ENCODE measurements at places on chromosomes 1 and 21.

DNA sequence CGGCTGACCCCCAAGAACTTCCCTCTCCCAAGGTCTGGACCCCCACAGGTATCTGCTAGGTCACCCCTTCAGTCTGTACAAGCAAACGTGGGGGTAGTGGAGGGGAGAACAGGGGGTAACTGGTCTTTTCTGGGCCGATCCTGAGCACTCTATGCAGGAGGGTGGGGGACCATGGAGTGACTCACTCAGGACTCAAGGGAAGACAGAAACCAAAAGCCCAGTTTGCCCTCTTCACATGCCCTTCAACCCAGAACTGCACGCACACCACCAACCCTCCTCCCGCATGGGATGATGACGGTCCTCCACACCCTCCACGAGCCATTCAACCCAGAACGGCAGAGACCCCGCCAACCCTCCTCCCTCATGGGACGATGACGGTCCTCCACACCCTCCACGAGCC, 53.6 kb upstream of the GPR153 start:
- no peak for DNase-seq

DNA sequence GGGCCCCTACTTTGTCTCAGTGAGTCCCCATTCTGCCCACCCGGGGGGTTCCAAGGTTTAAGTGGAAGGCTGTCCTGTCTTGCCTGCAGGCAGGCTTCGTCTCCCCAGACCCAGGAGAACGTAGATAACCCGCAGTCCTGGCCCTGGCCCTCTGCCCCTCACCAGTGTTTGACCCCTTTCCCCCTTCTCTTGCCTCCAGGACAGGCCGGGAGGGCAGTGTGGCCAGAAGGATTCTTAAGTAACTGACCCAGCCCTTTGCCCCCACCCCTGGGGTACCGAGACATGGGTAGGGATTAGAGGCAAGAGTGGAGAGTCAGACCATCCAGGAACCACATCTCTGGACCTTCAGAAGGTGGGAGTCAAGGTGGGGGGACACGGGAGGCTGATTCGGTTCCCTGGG, 8.8 kb downstream of the TMEM222 start:
- no peak for DNase-seq

DNA sequence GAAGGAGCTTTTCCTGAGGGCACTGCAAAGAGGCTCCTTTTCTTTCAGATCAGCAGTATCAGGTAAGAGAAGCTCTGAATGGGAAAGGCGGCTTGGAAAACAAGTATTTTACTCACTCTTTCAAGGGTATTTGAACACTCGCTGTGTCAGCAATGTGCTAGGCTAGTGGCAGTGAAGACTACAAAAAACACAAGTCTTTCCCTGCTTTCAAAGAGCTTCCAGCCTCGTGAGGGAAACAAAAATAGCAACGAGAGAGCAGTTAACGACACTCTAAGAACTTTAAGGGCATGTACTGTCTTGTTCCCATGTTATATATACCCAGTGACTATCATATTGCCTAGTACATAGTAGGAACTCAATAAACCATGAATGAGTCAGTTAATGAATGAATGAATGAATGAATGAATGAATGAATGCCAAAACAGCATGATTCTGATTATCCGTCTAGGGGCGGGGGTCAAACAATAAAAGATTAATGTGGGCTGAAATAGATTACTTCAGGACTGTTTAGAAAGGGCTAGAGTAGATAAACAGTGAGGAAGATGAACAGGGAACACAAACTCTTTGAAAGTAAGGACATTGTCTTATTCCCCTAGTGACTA, 14.2 kb upstream of the MCOLN3 start:
- no peak for DNase-seq

DNA sequence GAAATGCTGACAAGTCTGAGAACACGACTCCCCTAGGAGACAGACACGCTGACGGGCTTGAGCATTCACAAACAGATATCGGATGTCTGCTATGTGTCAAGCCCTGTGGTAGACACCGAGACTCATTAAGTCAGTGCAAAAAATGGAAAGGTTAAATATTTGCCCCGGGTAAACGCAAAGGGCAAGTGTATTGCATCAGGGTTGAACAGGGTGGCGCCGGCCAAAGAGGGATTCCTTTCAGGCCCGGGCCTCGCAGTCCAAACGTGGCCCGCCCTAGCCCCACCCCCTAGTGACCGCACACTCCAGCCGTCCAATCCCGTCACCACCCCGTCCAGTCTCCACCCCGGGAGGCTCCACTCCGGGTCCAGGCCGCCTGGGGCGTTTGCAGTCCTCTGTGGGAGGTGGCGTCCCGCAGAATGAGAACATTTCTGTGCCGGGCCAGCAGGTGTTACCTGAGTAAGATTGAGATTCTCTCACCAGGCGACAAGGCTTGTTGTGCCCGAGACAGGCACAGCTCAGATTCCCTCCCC, 16.3 kb upstream of the TMEM9 start:
- DNase-seq: peak; percentile 92

DNA sequence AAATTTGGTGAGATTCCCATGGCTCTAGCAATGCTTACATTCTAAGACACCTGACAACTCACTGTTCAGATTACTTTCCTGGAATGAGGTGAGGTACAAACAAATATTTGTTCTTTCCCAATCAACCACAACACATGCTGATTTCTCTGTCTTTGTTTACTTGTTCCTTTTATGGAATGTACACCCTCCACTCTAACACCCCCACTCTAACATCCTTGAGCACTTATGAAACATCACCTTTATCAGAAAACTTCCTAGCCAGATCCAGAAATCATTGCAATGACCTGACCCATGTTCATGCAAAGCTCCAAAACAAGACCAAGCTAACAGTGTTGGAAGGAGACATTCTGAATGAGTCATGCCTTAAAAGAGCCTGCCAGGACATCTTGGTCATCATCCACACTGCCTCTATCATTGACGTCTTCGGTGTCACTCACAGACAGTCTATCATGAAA, 35.5 kb downstream of the HSD3B1 start:
- no peak for DNase-seq

DNA sequence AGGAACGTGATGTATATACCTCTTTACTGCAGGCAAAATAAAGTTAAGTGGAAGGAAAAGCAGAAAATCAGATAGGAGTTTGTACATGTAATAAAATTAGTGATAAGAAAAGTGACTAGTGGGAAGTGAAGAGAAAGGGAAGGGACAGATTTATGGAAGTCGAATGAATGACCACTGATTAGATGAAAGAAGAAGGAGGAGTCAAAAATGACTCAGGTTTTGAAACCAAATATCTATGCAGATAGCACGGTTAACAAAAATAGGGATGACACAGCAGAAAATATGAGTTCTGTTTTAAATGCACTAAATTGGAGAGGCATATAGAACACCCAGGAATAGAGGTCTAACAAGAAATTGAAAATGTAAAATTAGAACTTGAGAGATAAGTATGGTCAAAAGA, 128.0 kb downstream of the HMCN1 start:
- DNase-seq: no peak

GRCh38 chr1:119924948-119925898, 28.9 kb upstream of the ADAM30 start:
- DNase-seq: no peak

DNA sequence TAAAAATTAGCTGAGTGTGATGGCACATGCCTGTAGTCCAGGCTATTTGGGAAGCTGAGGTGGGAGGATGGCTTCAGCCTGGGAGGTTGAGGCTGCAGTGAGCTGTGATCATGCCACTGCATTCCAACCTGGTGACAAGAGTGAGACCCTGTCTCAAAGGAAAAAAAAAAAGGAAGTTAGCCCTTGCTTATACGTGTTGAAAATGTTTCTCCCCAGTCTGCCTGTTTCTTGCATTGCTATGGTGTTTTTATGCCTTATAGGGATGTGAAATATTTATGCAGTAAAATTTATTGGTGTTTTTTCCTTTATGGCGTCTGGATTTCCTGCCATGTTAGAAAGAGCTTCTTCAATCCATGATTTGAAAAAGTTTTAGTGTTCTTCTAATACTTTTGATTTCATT, 3.6 kb upstream of the RERE start:
- DNase-seq: no peak

- no peak for DNase-seq
Measured at GRCh38 chr1:216908126-216908525, 184.9 kb upstream of the ESRRG start.

DNA sequence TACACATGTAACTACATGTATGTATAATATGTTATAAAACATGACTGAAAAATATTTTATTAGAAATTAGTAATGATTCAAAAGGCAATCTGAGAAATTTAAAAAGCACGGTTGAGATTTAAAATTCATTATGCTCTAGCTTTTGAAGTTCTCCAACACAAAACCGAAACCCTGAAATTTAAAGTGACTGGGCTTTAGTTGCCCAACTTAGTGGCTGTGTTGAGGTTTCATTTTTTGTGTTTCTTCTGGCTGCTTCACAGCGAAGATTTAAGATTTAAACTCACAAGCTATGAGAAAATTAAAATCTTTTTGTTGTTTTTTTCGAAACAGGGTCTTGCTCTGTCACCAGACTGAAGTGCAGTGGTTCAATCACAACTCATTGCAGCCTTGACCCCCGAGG, 1058.7 kb downstream of the NCAM2 start:
- no peak for DNase-seq

DNA sequence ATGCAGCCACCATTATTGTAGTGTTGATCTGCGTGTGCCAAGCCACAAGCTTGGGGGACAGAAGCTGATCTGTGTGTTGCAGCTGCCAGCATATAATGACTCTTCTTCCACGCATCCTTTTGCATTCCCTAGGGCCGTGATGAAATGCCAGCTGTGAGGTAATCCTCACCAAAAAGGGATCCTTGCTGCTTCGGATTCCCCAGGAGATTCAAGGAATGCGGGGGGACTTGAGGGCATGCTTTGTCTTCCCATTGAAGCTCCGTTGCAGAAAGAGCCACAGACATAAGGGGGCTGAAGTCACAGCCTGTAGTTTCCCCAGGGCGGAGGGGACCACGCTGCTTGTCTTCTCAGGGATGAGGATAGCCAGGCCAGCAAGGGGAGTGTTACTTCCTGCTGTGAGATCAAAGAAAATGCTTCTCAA, 281.6 kb upstream of the FMN2 start:
- DNase-seq: no peak

GRCh38 chr1:168135921-168136708, 615 bp downstream of the GPR161 start:
- no peak for DNase-seq

- DNase-seq: no peak
Measured at GRCh38 chr1:154157520-154158306, 2.8 kb upstream of the NUP210L start.

GRCh38 chr21:20106368-20106767, 891.8 kb upstream of the NCAM2 start:
- no peak for DNase-seq

DNA sequence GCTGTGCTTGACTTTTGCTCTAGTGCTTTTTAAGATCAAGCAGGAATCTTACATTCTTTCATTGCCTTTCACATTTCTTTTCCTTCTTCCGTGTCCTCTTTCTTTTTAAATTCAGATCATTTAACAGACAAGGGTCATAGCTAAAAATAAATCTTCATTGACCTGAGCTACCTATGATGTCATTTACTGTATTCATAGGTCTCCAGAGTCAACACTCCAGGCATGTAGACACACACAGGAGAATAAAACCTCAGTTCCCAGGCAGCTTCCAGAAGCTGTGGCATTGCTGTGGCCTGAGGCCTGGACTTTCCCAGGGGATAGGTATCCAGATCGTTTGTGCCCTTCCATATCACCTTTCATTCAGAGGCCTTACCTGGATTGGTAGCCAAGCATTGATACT, 38.5 kb upstream of the ENAH start:
- DNase-seq: no peak

DNA sequence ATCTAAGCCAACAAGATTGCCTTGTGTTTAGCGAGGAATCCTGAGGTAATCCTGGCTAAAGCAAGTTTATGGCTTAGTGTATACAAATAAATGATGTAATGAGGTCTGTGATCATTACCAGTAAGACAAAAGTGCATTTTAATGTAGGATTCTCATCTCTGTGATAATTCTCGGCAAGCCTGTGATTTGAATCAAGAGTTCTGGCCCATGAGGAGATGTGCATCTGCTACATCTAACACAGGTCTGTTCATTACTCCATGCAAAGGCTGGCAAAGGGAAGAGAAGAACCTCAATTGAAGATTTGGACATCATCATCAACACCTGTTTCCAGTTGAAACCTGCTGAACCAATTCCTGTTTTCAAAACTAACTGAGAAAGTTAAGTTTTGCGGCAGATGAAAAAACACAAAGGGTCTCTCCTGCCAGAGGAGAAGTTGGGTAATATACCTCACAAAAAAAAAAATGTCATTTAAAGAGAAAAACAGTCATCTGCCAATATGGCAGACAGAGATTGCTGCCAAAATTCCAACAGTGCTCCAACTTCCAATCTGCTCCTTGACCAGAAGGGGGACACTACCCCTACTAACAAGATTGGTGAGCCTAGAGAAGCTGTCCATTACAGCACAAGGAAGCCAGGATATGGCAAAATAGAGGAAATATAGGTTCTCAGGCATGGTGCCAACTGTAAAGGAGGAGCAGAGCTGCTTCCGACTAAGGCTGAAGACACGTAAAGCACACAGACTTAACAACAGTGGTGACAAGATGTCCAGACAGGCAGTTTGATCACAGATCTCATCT, 453.7 kb downstream of the TTLL7 start:
- DNase-seq: no peak

DNA sequence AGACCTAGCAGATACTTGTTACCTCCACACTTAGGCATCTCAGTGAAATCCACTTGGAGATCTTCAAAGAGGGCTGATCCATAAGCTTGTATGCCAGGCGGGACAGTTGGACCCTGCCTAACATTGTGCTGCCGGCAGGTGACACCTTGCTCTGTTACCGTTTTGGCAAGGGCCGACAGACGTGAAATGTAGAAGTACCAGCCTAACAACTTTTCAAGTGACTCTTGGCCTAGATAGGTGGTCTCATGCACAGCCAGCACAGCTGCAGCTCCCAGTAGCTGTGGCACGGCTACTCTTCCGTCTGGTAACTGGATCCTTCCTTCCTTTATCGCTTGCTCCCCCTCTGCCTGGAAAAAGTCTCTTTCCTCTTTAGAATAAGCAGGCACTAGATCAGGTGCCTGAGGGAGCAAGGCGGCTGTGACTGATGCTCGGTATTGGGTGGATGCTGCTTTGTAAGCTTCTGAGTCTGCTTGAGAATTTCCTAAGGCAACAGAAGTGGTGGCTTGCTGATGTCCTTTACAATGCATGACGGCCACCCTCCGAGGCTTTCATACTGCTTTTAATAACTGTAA, 713.5 kb downstream of the AMY1C start:
- DNase-seq: no peak

DNA sequence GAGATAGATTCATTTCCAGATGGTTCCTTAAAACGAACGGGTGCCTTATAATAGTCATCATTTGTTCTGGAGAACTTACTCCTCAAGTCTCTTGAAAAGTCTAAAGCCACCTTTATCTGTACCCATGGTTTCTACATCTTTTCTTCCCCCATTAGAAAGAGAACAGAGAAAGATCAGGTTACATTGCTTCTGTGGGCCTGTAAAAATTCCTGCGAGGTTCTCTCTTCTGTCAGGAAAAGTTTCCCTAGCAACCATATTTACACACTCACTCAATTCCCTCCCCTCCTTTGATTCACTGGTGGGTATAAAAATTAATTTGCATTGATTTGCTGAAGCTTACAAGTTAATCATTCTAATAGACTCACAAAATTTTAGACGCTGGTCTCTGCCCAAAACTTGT, 6.7 kb downstream of the PHC2 start:
- DNase-seq: no peak

DNA sequence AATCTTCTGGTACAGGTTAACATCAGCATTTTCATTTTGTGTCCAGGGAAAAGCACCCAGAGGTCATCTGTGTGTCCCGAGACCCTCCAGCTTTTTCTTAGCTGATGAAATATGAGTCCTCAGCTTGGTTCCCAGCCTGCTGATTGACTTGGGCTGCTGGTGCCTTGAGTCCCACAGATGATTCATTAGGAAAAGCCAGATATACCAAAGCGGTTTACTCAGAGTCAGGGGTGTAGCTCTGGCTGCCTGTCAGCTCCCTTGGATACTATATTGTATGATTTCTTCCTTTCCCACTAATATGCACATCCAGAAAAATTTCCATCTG, 43.7 kb upstream of the MAB21L3 start:
- peak; percentile 97 for DNase-seq

All from fibroblast of the conjunctiva (primary cell).